Hypothalamus (tissue), 51 donors: ENCODE measurements at places on chromosomes 3 and 15.

DNA sequence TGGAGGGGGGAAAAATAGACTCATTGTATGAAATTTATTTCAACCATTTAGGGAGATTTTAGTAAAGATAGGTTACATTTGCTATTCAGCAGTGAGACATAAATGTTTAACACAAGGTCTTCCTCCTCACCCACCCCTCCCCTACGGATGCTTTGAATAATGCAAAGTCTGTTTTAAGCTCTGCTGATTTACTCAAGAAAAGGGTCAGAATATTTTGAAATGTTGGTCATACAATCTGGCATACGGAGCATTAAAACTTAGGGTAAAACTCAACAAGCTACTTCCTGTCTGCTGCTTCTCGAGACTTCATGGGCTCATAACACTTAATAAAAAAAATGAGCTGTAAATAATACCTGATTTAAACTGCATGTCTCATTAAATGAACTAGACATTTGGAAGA is 156.3 kb downstream of the WNT5A start:
- no peak for DNase-seq

- no peak for DNase-seq
Observed at GRCh38 chr15:61936528-61937195, 123.6 kb downstream of the VPS13C start.

- DNase-seq: no peak
Observed at GRCh38 chr15:78052545-78052944, 25.0 kb downstream of the TBC1D2B start.

- DNase-seq: no peak
Observed at GRCh38 chr3:156599089-156599874, 44.4 kb upstream of the SSR3 start.

DNA sequence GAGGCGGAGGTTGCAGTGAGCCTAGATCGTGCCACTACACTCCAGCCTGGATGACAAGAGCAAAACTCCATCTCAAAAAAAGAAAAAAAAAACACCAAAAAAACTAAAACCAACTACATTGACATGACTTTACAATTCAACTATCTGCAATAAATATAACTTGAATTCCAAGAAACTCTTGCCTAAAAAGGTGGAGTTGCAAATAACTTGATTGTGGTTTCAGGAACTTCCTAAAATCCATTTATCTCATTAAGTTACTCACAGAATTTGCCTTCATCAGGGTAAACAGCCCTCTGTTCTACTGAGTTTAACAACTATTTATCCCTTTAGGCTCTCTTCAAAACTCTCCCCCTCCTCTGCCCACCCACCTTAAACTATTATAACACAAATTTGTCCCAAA is 2.7 kb upstream of the MAPK6 start:
- no peak for DNase-seq
